ENCODE measurements at places on chromosomes 4 and X. TPM values are rescaled to one million over a fixed set of nuclear protein-coding genes. Genes with fewer than 3 reads are reported as not detected.

DNA sequence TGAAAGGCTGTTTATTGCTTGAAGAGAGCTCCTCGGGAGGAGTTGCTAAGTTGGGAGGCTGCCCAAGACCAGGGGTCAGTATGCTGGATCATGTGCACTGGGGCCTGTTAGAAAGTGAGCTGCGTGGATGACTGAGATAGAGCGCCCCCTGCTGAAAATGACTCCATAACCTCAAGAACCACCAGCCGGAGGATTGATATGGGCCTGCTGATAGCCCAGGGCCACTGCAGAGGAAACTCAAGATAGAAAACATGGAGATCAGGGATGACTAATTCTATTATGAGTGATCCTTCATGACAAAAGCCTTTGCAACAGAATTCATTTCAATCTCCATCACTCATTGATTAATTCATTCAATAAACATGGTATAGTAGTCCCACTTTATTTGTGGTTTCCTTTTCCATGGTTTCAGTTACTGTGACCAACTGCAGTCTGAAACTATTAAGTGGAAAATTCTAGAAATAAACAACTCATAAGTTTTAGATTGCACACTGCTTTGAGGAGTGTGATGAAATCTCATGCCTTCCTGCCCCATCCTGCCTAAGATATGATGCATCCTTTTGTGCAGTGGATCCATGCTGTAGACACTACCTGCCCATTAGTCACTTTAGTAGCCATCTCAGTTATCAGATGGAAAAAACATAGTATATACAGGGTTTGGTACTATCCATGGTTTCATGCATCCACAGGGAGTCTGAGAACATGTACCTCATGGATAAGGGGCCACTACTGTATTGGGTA, 126.7 kb upstream of the MBNL3 start:
- DNase-seq, result peak; percentile 62

DNA sequence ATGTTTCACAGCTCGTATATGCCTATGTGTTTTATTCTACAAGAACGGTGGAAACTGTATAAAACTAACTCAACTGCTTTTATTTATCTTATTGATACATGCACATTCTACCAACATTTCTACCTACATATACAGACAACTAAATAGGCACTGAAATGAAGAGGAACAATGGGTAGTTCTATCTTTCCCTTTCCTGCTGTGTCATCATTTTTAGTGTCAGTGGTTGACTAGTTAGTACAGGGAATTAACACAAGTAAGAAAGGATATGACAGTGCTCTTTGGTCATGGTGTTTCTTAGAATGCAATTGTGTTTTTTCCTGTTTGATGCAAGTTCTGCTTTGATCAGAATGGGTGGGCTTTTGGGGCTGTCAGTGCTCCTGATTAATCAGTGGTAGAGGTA, 293.8 kb upstream of the CTSO start:
- DNase-seq, result no peak

GRCh38 chrX:48956728-48957414, 536 bp downstream of the OTUD5 start:
- DNase-seq, result peak; percentile 73

GRCh38 chr4:43380093-43380492, 487.6 kb downstream of the GRXCR1 start:
- DNase-seq, result no peak

Gene PABPC5
- not detected for total RNA-seq

- no peak for DNase-seq
Observed at GRCh38 chr4:24121395-24122175, 231.7 kb upstream of the PPARGC1A start.

DNA sequence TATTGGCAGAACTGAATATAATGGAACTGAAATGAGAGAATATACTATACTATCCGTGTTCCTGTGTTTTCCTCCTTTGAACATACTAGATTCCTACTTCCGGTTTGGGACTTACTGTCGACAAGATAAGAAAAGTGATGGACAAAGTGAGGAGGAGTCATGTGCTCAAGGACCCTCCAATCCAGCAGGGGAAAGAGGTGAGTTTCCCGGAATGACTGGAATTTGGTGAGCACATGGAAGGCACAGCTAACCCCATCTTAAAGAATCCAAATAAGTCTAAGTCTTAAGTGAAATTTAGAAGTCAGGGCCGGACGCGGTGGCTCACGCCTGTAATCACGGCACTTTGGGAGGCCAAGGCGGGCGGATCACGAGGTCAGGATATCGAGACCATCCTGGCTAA, 36.6 kb upstream of the SH3D19 start:
- no peak for DNase-seq

Gene FANCB
- total RNA-seq, result 12.5 TPM

GRCh38 chr4:74504212-74504611, 59.3 kb downstream of the AREG start:
- no peak for DNase-seq

DNA sequence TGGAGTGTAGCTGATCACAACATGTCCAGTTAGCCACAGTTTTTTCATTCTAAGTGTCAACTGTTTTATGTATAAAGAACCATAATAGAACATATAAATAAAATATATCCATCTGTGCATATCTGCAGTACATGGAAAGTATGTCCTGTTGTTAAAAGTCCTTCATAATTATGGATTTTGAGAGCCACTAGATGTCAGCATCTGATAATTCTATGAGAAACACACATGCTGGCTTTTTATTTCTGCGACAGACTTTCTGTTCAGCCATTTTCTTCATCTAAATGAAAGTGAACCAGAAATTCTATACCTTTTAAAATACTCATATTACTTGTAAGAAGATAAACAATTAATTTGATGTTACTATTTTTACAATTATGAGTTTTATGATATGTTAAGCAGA, 251.5 kb downstream of the GPM6A start:
- DNase-seq, result no peak

DNA sequence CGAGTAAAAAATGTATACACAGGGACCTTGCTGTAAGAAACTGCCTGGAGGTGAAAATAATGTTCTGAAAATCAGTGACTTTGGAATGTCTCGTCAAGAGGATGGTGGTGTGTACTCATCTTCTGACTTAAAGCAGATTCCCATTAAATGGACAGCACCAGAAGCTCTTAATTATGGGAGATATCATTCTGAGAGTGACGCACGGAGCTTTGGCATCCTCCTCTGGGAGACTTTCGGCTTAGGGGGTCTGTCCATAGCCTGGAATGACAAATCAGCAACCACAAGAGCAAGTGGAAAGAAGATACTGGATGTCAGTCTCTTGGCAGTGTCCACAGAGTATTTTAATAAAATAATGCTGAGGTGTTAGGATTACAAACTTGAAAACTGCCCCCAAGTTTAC, 129.4 kb downstream of the THOC2 start:
- DNase-seq, result no peak

DNA sequence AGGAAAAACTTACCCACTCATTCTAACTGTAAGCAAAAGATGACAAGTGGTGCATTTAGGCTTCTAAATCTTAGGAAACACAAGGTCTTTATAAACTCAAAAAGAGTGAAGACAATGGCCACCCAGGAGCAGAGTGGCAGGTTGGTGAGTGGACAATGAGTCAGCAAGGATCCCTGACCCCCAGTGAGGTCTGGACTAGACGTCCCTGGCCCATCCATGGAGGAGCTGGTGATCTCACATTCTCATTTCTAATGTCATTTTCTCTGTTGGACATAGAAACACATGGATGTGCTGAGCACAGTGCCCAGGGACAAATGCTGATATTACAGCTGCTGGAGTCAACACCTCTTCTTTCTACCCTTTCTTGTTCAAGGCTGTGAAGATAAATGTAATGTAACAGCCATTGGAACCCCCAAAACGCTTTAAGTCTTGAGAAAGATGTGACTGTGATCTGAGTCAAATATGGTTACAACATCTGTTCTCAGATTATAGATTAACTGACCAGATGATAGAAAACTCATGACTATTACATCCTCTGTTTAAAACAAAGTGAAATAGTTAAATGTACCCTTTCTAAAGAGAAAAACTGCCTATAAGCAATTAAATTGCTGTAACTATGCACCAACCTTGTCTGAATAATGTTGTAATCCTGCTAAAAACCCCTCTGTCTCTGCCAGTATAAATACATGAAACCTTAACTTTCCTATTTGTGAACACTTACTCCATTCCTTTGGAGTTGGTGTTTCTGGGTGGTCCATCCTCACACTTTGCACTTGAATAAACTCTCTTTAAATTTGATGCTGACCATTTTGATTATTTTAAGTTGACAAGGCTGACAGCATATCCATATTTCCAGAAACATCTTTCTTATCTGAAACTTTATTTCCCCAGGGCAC, 92.7 kb downstream of the USP46 start:
- DNase-seq, result no peak

GRCh38 chrX:13000301-13000811, 25.4 kb downstream of the TMSB4X start:
- peak; percentile 67 for DNase-seq

GRCh38 chrX:75061701-75062100, 94.4 kb downstream of the ABCB7 start:
- no peak for DNase-seq

GRCh38 chr4:153522802-153523094, 56.6 kb downstream of the TMEM131L start:
- DNase-seq, result peak; percentile 85

DNA sequence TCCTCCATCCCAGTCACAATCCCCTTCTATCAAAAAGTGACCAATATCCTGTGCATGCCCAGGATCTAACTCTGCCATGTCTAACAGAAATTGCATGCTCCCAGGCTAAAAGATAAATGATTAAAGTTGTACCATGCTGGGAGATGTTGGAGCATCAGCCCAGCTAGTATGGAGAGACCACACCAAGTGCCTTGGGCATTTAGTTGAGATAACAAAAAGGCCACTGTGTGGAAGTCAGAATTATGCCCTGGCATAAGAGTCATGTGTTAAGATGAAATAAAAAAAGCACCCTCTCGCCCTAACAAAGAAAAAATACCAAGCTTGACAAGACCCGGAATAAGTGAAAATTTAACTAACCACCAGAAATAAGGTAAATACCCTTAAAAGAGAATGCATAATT, 155.9 kb upstream of the CENPE start:
- no peak for DNase-seq

DNA sequence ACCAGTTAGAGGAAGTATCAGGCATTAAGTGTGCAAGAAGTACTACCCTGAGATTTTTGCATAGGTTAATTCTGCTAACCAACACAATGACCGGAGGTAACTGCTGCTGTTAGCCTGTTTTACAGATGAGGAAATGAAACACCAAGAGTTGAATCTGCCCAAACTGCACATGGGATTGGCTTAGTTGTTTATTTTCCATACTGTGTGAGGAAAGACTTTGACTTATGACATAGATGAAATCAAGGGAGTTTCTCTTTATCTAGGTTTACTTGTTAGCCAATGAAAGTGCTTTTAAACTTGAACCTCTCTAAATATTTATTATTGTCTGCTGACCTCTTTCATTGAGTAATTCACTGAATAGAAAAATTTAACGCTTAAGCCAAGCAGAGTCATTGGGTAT, 10.3 kb downstream of the GUCY1B1 start:
- no peak for DNase-seq

DNA sequence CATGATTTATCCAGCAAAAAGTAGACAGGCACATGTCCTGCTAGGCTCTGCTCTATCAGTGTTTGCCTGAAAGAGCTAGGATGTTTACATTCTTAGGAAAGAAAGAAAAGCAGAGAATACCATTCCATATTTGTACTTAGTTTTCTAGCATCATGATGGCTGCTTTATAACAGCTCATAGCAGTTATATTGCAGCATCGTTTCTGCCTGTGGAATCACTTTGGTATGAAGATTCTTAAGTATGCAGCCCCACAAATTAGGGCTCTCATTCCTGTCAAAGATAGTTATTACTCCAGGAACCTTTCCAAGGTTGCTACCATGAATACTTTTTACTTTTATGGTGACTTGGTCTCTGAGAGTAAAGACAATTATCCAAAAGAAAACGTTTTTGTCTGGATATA, 119.0 kb upstream of the MYOZ2 start:
- DNase-seq, result no peak

DNA sequence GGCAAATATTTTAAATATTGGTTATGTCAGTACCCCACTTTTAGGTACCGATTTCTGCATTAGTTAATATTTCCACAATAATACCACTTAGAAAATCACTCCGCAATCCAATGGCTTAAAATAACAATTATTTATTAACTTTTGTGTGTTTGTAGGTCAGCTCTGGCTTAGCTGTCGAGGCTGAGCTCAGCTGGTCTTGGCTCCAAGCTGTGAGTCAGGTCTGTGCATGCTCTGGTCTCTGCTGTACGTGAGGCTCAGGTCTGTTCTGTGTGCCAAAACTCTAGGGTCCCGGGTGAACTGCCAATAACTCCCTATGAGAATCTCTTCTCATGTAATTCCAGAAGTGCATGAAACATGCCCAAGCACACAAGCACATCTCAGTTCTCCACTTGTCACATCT, 245.8 kb upstream of the GK2 start:
- DNase-seq, result no peak

Gene ANAPC10
- 24.9 TPM for total RNA-seq

DNA sequence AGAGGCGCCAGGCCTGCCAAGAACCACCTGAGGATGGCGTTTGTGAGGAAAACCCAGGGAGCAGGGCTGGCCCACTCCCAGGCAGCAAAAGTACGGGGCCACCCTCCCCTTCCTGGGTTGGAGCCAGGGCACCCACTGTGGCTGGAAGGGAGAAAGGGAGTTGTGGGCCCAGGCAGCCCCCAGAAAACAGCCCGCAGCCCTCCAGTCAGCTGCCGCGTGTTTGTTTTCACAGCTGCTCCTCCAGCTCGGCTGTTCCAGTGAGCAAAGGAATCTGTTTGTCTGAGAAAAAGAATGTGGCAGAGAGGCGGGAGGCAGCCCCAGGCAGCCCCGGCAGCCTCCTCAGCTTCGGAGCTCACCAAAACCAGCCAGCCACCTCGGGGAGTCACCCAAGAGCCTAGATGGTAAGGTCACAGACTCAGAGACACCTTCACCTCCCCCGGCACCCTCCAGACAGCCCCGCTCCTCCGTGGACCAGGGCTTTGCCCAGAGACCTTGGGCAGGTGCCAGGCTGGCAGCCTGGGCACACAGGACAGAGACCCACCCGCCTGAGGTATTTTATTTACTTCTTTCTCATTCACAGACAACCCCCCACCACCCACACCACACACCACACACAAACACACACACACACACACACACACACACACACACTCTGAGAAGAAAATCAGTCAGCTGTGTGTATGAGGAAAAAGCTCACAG, 338.1 kb downstream of the BCOR start:
- DNase-seq, result no peak

Gene DDX53
- not detected for total RNA-seq

DNA sequence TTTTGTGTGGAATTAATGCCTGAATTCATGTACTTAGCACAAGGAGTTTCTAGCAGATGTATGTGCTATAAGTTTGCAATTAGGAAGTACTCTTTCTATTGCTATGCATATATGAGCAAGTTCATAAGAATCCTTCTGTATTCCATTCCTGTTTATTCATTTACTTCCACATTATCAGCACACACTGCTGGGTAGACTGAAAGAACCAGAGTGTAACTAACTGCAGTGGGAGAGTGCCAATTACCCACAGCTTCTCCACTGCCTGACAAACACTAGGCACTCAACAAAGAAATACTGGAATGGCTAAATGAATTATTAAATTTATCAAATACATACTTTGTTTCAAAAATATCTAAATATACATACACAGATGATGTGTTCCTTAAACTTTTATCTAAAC, 219.6 kb downstream of the CAMK2D start:
- DNase-seq, result no peak

GRCh38 chr4:150782921-150783320, 201.0 kb downstream of the MAB21L2 start:
- no peak for DNase-seq
